ENCODE measurements at places on chromosomes 1 and 21.

- DNase-seq = no peak
These were observed 34.8 kb downstream of the WDR4 start for GRCh38 chr21:42844411-42845113.

GRCh38 chr1:205274041-205274691, 46.4 kb downstream of the TMCC2 start:
- no peak for DNase-seq

DNA sequence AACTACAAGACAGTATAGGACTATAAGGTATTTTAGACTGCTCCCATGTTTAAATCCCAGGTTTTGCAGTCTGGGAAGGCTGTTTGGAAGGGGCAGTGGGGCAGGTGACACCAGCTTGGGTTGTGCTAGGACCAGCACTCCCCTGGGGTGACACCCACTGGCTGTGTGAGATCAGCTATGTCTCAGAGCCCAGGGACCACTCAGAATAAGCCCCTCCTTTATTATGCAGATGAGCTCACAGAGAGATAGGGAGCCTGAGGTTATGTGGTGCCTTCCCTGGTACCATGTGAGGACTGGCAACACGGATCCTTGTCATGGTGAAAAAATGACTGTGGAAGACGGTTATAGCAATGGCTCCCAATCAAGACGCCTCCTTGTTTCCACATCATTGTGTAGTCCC, 71.0 kb downstream of the NENF start:
- no peak for DNase-seq

DNA sequence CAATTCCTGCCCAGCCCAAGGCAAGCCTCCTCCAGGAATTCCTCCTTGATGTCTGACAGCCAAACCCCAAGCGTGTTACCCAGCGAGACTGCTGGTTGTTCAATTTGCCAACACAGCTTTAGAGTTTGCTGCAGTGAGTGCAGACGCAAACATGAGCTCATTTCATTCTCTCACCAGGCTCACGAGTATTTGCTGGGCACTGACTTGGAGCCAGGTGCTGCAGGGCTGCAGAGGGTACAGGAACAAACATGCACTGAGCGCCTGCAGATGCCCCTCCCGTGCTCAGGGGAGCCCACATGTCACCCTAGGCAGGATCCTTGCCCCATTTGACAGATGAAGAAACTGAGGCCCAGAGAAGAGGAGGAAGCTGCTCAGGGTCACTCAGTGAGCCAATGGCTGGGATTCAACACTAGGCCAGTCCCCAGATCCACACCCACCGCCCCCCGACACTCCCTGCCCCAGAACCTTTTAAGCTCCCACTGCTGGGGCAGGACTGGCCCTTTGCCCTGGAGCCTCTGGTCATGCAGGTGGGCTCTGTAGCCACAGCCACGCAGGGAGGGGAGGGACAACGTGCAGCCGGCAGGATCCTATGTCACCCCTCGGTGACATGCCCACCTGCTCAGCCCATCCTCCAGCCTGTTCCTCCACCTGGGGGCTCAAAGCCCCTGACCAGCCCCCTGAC, 363.7 kb downstream of the MATN1 start:
- DNase-seq = no peak

- no peak for DNase-seq
These were observed 156.5 kb upstream of the UBE2U start for GRCh38 chr1:64046891-64047290.

- no peak for DNase-seq
These were observed 145.3 kb upstream of the NCAM2 start for GRCh38 chr21:20852866-20853265.

All from stimulated activated CD4-positive, alpha-beta T cell treated with anti-CD3 and anti-CD28 coated beads, Interleukin-15, amount 100 ng/mL, for 24 hours (primary cell).